Activated CD4-positive, alpha-beta memory T cell treated with anti-CD3 and anti-CD28 coated beads, Interleukin-2, amount 10 ng/mL, durations not matched to agents 7 days and 5 days (primary cell): ENCODE measurements at places on chromosomes 3 and 15. TPM values are rescaled to one million over a fixed set of nuclear protein-coding genes. Genes with fewer than 3 reads are reported as not detected.

Gene TMEM158
- total RNA-seq, result not detected

GRCh38 chr3:42746455-42747450 is 26.3 kb downstream of the CCDC13 start:
- no peaks in the 10 kb centered on the region for H3K36me3 ChIP-seq
- H3K4me3 ChIP-seq, result no peak overlapping the region
- no peaks in the 10 kb centered on the region for H3K27me3 ChIP-seq
- H3K27ac ChIP-seq, result peak overlapping the region; percentile 70
- peaks cover 43% of the 10 kb centered on the region for H3K4me1 ChIP-seq

- H3K36me3 ChIP-seq, result peaks cover 73% of the 10 kb centered on the region
- peak overlapping the region; percentile 52 for H3K27ac ChIP-seq
- peak; percentile 27 for DNase-seq
- H3K27me3 ChIP-seq, result no peaks in the 10 kb centered on the region
Measured at GRCh38 chr3:94071713-94072284, 8.9 kb downstream of the NSUN3 start.

Gene UBA7
- total RNA-seq, result 182 TPM
